ENCODE measurements at places on chromosomes 3 and 15.

GRCh38 chr3:176088962-176089383 lies 1108.3 kb downstream of the TBL1XR1 start:
- DNase-seq = no peak

GRCh38 chr3:195154793-195155535 lies 116.0 kb downstream of the XXYLT1 start:
- DNase-seq = peak; percentile 90

DNA sequence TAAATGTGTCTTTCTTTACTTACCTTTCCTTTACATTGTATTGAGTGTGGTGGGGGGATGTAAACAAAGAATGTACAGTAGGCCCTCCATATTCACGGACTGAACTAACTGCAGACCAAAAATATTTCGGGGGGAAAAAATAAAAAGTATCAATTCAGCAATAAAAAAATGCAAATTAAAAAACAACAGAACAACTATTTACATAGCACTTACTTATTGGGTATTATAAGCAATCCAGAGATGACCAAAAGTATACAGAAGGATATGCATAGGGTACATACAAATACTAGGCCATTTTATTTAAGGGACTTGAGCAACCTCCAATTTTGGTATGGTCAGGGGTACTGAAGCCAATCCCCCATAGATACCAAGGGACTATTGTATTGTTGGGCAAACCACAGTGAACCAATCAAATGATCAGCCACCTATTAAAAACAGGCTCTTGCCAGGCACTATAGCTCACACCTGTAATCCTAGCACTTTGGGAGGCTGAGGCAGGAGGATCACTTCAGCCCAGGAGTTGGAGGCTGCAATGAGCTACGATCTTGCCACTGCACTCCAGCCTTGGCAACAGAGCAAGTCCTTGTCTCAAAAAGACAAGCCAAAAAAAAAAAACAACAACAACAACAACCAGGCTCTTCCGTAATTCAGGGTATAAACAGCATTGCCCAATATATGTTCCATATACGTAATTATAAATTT lies 1.8 kb downstream of the VPS13C start:
- DNase-seq = no peak

DNA sequence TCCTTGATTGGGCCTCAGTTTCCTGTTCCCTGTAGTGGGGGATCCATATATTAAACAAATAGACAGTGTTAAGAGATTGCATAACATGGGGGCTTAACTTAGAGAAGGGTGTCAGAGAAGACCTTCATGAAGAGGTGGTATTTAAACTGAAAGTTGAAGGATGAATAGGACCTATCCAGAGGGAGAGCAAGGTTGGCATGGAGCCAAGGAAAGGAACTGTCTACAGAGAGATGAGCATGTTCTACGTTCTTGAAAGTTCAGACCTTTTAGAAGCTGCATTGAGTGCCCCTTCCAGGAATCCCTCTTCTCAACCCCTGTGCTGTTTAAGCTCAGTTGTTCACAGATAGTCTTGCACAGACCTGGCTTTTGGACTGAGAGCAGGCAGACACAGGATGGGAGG lies 2.4 kb downstream of the HTD2 start:
- DNase-seq = no peak

DNA sequence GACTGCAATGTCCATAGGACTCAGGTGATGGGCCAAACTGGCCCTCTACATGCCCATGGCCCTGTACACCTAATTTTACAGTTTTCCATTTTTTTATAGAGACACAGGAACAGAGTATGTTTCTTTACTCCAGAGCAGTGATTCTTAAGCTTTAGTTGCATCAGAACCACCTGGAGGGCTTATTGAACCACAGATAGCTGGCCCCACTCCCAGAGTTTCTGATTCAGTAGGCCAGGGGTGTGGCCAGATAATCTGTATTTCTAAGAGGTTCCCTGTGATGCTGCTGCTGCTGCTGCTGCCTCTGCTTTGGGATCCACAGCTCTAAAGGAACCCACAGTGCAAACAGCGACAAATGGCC lies 5.1 kb downstream of the RBP1 start:
- peak; percentile 62 for DNase-seq
